ENCODE measurements at places on chromosomes 3 and 15.

DNA sequence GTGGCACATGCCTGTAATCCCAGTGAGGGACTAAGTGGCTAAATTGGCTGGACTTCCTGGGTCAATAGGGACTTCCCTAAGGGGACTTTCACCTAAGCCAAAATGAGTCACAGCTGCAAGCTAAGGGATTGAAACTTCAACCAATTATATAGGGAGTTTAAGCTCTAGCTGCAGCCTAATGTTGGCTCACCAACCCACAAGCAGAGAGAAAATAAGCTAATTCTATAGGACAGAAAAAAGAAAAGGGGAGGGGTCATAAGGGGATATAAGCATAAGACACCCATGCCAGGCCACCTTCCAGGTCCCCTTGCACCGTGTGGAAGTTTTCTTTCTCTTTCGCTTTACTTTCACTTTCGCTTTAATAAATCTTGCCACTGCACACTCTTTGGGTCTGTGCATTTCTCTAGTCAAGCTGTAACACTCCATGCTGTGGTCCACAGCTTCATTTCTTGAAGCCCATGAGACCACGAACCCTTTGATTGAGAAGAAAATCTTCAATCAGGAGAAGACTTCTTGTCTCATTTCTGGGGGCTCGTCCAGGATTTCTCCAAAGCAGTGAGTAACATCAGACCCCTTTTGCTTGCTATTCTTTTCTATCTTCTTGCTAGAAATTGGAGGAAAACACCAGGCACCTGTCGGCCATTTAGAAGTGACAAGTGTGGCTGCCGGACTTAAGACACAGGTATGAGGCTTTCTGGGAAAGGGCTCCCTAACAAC is 192.3 kb downstream of the IGSF11 start:
- DNase-seq, result no peak

DNA sequence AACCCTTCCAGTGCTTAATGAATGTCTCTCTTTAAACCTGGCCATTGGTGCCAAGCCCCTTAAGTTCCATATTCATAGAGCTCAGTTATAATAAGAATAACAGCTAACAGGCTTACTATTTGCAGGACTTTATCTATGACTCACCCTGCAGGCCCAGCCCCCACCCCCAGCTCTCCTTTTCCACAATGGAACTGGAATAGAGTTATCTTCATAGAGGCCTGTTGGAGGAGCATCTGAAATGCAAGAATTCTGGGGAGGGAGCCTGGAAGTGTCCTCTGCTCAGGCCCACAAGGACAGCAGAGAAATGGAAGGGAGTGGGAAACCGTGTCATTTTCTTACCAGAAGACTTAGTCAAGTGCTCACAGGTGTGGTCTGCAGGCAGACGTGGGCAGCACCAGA is 52.8 kb downstream of the SEMA5B start:
- DNase-seq, result no peak

GRCh38 chr15:23890218-23890617 is 203.1 kb upstream of the NDN start:
- DNase-seq, result no peak

GRCh38 chr15:53841651-53842050 is 82.2 kb upstream of the WDR72 start:
- no peak for DNase-seq

- no peak for DNase-seq
Observed at GRCh38 chr3:58490860-58491501, 915 bp upstream of the KCTD6 start.

- peak; percentile 38 for DNase-seq
Observed at GRCh38 chr3:111712294-111713167, 117.4 kb upstream of the ZBED2 start.

DNA sequence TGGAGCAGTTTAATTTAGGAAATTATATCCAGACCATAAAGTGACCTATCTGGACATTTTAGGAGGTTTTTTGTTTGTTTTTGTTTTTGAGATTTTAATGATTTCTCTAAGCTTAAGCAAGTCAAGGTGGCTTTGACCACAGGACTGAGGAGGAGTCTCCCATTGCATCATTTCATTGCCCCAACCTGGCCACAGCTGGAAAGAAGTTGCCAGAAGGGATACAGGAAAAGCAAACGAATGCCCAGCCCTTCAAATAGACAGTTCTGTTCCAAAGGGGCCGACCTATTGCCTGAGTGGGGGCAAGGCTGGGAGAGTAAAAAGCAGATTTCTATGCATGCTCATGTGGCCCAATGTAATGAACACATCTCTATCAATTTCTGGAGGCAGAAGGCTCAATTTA is 12.0 kb upstream of the ONECUT1 start:
- DNase-seq, result no peak

GRCh38 chr3:187040516-187041361 is 98.6 kb downstream of the RPL39L start:
- DNase-seq, result no peak

- no peak for DNase-seq
Observed at GRCh38 chr3:171542976-171543375, 82.8 kb upstream of the TNIK start.

- DNase-seq, result peak; percentile 83
Observed at GRCh38 chr3:150721285-150722130, 17.8 kb upstream of the ERICH6 start.

DNA sequence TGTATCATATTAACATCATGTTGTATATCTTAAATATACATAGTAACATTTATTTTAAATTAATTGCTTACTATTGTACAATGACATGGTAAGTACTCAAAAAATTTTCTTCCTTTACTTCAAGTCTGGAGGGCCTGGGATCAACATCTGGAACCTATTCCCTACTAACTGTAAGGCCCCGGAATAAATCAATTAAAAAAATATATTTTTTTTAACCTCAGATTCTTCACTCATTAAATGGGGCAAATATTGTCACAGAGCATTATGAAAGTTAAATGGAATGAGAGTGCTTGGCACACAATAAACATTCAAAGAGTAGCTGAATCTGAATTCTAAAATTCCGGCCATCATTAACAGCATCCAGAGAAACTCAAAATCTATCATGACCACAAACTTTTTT is 16.5 kb downstream of the GSK3B start:
- DNase-seq, result no peak

- no peak for DNase-seq
Observed at GRCh38 chr15:94053626-94054025, 177.7 kb upstream of the MCTP2 start.

DNA sequence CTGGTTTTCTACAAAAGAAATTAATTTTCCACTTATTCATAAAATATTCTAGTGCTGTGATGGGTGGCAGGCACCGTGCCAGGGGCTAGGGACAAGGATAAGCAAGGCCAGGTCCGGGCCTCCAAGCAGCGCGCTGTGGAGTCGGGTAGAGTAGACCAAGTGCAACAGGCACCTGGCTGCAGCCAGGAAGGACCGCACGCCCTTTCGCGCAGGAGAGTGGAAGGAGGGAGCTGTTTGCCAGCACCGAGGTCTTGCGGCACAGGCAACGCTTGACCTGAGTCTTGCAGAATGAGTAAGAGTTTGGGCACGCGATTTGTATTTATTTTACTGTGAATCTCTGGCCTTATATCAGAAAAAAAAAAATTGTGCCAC is at the start of gene CASR:
CASR (plus strand) TSS at position 148 of the 372 bp plus-strand sequence. CDS start 70,522 bp downstream, outside the sequence.
- DNase-seq, result no peak

DNA sequence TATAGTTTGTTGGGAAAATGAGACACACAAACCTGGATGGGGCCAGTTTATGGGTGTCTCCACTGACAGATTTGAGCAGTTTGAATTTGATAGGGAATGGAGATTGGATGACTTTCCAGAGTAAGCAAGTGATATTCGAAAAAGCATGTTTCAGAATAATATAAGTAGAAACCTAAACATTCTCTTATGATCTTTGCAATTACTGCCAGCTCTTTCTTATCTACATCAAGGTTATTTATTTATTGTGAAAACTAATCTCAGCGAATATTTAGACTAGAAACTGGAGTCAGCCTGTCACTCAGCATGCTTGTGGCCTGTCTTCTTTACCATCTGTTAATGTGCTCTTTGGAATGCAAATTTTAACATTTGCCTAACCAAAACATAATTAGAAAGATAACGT is 57.8 kb upstream of the SPPL2A start:
- DNase-seq, result no peak

- no peak for DNase-seq
Observed at GRCh38 chr15:33960549-33960935, 7.8 kb upstream of the CHRM5 start.

DNA sequence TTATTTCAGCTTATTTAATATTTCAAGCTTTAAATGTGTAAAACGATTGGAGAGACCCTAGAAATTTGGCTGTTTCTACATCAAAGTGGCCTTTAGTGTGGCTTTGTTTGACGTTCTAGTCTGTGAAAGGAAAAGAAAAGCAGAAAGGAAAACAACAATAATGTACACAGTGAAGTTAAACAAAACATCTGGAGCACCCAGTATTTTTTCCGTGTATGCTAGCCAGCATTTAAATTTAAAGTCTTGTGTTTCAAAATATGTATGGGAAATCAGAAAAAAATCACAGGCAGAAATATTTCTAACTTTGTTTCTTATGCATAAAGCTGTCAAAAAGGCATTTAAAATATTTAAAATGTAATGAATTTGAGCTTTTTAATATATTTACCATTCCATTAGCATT is 218.1 kb downstream of the NAALADL2 start:
- no peak for DNase-seq
